ENCODE measurements at places on chromosomes 6 and 20.

- DNase-seq = no peak
Observed at GRCh38 chr20:2604506-2604835, 48.0 kb upstream of the NOP56 start.

DNA sequence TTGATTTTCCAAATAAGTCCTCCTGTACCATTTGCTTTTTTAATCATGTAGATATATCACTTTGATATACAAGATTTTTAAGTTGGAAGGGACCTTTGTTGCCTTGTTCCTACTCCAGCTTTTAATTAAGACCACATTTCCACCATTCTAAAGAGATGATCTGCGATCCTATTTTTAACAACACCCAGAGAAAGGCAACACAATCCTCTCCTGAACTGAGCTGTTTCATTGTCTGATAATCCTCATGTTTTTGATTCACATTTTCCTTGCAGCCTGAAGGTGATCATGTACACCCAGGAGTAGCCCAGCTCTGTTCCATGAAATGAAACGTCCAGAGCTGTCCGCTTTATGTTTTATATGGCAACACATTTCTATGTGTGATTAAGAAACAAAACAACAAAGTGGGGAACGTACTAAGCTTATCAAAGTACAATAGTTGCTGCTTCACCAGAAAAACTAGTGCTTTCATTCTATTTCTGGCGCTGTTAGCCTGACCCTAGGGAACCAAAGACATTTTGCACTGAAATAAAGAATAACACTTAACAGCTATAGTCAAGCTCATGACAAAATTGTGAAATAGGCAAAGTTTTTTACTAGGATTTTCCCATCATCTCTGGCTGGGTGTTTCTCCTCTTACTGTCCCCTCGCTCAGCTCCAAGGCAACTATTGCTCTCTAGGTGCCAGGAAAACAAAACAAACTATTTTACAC is 22.6 kb upstream of the TRAF3IP2 start:
- DNase-seq = no peak

DNA sequence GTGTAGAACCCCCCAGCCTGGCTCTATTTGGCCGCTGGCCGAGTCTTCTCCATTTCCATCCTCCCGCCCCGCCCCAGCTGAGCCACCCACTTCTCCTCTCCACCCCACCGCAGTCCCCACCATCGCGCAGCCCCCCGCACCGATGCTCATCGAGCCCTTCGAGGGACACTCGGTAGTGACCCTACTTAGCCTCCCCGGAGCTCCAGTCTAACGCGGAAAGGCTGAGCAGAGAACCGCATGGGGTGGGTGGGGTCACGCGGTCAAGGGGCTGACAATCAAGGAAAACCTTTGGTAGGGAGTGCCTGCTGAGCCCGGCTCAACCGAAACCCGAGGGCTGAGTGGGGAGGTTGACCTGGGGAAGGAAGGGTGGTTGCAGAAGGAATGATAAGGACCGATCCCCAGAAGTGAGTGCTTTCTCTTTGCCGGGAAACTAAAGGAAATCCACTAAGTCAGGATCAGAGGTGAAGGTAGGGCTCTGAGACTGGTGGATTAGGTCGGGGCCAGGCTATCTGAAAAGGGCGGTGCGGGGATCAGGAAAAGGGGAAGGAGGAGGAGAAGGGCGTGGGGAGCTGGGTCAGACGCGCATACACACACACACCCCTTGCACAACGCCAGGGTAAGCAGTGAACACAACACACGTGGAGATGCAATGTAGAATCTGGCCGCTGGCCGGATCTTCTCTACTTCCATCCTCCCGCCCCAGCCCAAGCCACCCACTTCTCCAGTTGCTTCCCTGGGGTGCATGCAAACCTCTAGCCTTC is 49.8 kb downstream of the CPXM1 start:
- no peak for DNase-seq

DNA sequence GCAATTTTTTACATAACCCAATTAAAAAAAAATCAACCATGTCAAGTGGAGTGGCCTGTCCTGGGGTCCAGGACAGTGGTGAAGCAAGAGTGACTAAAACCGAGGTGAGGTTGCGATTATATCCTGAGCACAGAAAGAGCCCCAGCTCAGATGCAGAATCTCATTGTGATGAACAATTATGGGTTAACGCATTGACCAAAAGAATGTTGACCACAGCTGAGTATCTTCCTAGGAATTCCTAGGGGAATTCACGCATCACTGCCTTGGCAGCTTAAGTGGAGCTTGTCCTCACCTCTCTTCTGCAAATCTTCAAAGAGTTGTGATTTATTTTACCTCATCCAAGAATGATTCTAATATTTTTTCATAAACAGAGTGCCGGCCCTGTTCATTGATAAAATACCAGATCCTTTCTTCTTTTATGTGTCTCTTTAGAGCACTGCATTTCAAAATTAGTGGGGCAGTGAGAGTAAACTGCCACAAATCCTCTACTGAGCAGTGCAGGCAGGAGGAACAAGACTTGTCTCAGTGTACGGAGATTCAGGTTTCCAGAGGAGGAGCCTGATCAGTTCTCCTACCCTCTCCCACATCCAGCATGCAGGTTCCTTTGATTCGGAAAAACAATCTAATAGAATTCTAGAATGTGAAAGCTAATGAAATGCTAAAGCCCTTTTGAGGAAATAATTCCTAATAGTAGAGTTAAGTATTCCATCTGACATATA is 60.1 kb upstream of the ZNF184 start:
- DNase-seq = no peak

- no peak for DNase-seq
Observed at GRCh38 chr6:141264101-141264500, 868.6 kb upstream of the GJE1 start.

- DNase-seq = no peak
Observed at GRCh38 chr6:6700407-6701270, 112.1 kb downstream of the LY86 start.

- DNase-seq = no peak
Observed at GRCh38 chr20:64154590-64155257, 9.5 kb upstream of the MYT1 start.

GRCh38 chr6:151391471-151392413 is at the start of gene ZBTB2:
Gene ZBTB2, minus strand, starts transcription at chr6:151391559. Its CDS starts 17,922 bp downstream, at chr6:151373637.
- DNase-seq = peak; percentile 45

GRCh38 chr6:14442242-14442641 is 324.7 kb downstream of the CD83 start:
- DNase-seq = no peak

GRCh38 chr20:48933017-48933766 is 11.7 kb downstream of the ARFGEF2 start:
- DNase-seq = no peak

- no peak for DNase-seq
Observed at GRCh38 chr20:37133952-37134351, 38.2 kb upstream of the RBL1 start.

DNA sequence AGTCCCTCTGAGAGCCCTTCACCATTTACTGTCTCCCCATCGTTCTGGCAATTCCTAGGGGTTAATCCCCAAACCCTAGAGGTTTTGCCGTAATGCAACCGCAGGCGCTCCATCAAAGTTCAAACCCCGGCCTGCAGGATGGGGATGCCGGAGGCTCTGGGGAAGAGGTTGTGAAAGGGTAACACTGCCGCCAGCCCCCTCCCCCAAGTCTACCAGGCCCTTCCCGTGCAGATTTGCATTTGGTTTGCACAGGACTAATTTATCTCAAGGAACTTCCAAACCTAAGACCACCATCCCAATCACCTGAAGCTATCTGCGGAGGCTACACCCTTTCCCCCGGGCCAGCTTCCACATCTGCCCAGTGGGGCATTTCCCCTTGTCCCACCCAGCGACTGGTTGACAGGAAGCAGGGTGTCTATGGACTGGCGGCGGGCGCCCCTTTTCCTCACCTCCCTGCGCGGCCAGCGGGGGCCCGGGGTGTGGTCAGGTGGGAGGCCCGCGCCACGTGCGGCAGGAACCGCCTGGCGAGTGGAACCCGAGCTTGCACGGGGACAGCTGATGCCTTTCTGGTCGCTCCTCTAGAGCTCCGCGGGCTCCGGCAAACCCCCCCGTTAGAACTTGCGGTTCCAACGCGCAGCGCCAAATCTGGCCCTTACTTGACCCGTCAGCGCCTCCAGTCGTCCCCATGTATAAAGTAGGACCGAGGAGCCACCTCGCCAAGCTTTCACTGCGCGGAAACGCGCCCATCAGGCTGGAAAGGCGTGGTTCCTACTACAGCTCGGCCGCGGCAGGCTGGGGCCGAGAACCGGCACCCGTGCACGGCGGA is 9.4 kb upstream of the SLC4A11 start:
- DNase-seq = no peak

DNA sequence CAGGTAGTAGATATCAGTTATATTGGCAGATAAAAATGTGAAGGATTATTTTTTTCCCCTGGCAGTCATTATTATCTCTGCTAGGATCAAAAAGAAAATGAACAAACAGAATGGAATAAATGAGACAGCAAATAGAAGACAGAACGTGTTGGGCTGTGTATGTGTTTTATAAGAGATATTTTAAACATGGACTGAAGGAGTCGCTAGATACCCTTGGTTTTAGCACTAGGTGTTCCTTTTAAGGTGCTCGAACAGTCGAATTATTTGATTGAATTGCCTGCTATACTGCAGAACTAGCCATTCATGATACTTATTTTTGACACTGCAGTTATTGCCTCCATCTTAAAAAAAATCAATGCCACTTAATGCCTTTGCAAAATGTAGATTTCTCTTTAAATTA is 3.7 kb downstream of the GRIK2 start:
- no peak for DNase-seq

GRCh38 chr6:158439255-158439654 is 120.6 kb upstream of the TMEM181 start:
- no peak for DNase-seq

DNA sequence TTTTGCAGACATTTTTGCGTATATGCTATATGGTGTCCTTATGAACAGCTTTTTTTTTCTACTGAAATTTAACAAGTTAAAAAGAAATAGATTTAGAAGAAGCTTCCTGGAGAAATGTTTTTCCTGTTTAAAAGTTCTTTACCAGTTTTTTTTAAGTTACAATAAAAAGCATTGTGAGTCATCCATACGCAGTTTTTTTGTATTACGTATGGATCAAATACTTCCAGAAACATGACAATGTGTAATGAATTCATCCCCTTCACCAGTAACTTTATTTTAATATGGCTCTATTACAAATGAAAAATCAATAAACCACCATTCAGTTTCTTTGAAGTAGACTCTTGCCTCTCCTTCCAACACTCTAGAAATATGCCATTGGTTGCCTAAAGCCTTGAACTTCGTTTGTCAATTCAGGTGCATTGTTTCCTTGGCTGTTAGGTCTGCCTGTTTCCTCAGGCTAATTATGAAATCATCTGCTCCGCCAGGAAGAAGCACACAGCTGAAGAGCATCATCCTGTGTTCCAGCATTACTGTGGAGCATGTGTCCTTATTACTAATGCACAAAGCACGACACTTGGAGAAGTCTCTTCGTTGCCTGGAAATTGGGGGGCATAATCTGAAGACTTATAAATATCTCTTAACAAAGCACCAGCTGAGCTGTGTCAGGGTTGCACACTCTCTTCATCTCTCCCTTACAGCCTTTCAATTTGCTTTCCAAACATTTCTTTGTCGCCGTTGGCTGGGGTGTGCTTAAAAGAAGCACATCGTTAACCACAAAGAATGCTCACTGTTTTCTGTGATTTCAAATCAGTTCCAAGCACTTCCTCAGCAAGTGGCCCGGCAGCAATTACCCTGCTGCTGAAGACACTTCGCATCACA is 9.6 kb downstream of the MOXD1 start:
- no peak for DNase-seq

DNA sequence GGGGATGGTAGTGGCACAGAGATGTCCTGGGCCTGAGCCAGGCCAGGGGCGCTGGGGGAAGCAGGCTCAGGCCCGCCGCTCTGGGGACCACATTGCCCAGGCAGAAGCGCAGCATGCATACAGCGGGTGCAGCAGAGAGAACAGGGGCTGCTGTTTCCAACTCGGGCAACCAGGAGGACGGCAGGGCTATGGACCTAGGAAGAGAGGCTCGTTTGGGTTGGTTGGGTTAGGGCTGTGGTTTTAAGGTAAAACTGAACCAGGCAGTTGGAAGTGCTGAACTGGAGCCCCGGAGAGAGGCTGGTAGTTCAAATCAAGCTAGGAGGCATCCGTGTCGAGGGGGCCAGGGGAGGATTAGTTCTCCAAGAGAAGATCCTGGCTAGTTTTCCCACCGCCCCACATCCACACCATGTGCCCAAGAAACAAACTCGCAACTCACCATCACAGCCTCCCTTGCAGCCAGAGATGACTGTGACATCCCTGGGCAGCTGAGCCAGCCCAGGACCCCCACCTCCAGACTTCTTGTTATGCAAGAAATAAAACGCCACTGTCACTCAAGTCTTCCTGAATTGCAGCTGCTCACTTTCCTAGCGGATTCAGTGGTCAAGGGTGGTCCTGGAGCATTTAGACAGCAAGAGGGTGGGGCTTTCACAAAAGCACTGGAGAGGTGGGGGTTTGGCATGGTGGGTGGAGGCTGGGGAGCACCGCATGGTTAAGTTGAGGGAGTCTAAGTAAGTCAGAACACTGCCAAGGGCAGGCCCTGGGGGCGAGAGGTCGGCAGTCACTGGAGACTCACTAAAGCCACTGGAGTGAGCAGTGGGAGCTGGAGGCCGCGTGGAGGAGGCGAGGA is 161.2 kb downstream of the GRM4 start:
- no peak for DNase-seq

GRCh38 chr6:136288566-136289326 is 900 bp downstream of the BCLAF1 start:
- DNase-seq = peak; percentile 76

DNA sequence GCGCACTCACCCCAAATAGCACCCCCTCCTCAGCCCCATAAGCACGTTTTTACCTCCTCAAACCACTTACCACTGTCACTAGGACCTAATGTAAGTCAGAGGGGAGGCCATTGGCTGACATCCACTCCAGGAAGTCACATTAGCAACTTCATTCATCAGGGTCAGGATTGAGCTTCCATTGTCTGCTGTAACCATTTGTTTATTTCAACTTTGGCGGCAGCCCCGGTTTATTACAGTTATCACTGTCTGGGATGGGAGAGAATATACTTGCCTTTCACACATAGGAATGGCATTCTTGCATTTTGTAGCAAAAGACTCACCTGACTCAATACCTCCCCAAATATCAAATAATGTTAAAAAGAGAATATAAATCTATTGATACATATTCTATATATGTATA is 38.3 kb downstream of the MAFB start:
- no peak for DNase-seq

- no peak for DNase-seq
Observed at GRCh38 chr6:163711615-163712565, 297.4 kb downstream of the QKI start.

GRCh38 chr20:1777476-1777820 is 117.8 kb upstream of the SIRPA start:
- DNase-seq = no peak

Measured in activated CD8-positive, alpha-beta memory T cell treated with anti-CD3 and anti-CD28 coated beads for 1 hour (primary cell).